Urothelium cell line (cell line): ENCODE measurements at places on chromosomes 13 and 19.

- DNase-seq, result no peak
Observed at GRCh38 chr13:74299721-74300120, 165.5 kb upstream of the KLF12 start.

- no peak for DNase-seq
Observed at GRCh38 chr13:66506979-66507378, 723.2 kb downstream of the PCDH9 start.

DNA sequence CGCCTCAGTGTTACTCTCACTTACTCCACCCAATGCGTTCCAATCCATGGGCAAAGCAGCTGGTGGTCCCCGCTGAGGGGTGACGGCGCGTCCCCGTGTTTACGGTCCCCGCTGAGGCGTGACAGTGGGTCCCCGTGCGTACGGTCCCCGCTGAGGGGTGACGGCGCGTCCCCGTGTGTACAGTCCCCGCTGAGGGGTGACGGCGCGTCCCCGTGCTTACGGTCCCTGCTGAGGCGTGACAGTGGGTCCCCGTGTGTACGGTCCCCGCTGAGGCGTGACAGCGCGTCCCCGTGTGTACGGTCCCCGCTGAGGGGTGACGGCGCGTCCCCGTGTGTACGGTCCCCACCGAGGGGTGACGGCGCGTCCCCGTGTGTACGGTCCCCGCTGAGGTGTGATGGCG, 19.5 kb downstream of the CFAP97D2 start:
- DNase-seq, result no peak

- no peak for DNase-seq
Observed at GRCh38 chr13:36211567-36211966, 2.8 kb downstream of the SOHLH2 start.

- DNase-seq, result no peak
Observed at GRCh38 chr19:11450570-11451326, 15.3 kb downstream of the PRKCSH start.

- DNase-seq, result no peak
Observed at GRCh38 chr19:54458648-54459281, 4.8 kb downstream of the LENG9 start.

- no peak for DNase-seq
Observed at GRCh38 chr19:55446060-55446459, 3.0 kb upstream of the SHISA7 start.

DNA sequence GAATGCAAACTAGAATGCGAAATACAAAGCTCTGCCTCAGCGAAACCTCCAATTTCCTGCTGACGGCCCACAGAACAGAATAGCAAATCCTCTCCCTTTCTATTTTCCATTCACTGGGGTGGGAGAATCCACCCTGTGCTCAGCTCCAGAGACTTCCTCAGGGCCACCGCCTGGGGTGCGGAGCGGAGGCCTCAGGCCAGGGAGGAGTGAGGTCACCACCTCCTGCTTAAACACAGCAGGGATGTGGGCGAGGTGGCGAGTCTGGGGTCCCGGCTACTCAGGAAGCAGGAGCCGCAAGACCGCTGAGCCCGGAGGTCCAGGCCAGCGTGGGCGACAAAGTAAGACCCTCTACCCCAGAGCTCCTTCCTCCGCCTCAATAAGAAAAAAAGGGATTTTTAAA, 666 bp upstream of the ZNF320 start:
- no peak for DNase-seq

GRCh38 chr13:78227709-78228108, 309.1 kb upstream of the EDNRB start:
- DNase-seq, result no peak

DNA sequence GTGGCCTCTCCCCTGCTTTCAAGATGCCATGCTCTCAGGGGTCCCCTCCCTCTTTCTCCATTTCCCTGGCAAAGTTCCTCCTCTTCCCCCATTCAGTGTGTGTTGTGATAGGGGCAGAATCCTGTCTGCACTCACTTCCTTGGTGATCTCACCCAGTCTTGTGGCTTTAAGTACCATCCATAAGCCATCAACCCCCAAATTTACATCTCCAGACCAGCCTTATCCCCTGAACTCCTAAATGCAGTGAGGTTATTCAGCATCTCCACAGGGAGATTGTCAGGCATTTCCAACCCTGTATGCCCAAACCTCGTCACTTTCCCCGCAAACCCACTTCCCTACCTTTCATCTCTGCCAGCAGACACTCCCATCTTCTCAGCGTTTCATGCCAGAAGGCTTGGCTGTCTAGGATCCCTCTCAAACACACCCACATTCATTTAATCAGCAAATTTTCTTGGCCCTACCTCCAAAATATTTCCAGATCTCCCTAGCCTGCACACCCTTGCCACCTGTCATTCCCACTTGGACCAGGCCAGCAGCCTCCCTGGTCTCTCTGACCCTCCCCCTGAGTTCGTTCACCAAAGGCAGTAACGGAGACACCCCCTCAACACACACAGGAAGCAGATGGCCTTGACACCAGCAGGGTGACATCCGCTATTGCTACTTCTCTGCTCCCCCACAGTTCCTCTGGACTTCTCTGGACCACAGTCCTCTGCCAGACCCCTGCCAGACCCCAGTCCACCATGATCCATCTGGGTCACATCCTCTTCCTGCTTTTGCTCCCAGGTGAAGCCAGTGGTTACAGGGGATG, at the start of gene HCST:
HCST (plus strand) TSS at position 676 of the 808 bp plus-strand sequence; CDS start at position 741, 65 bp downstream.
- DNase-seq, result peak; percentile 41

DNA sequence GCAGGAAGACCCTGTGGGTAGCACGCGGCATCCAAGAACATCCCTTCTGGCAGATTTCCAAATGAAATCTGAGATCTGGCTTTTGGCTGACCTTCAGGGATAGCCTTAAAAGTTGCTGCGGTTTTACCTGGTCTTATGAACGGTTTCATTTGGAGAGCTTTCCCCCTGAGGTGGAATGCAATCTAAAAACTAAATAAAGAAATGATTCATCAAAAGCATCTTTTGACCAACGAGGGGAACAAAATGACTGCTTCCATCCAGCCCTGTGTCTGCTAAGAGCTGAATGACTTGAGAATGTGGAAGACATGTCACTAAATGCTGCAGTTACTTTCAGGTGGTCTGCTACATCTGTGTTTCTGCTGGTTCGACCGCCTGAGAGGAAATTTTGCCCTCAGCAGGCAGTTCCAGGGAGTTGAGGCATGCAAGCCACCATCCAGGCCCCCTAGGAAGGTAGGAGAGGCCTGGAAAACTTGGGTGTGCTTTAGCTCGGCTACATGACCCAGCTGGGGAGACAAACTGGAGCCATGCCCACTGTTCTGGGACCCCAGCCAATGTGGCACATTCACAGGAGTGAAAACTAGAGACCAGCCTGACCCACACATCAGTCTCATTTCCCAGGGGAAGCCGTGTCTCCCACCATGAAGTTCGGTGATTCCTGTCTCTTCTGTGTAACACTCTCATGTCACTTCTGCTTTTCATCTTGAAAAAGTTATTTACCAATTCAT, 175.1 kb upstream of the KL start:
- DNase-seq, result peak; percentile 9

- DNase-seq, result no peak
Observed at GRCh38 chr19:19657397-19657783, 6.1 kb downstream of the ATP13A1 start.

- no peak for DNase-seq
Observed at GRCh38 chr19:29275266-29275665, 62.3 kb upstream of the UQCRFS1 start.

- no peak for DNase-seq
Observed at GRCh38 chr13:21022056-21022979, 39.1 kb downstream of the LATS2 start.

DNA sequence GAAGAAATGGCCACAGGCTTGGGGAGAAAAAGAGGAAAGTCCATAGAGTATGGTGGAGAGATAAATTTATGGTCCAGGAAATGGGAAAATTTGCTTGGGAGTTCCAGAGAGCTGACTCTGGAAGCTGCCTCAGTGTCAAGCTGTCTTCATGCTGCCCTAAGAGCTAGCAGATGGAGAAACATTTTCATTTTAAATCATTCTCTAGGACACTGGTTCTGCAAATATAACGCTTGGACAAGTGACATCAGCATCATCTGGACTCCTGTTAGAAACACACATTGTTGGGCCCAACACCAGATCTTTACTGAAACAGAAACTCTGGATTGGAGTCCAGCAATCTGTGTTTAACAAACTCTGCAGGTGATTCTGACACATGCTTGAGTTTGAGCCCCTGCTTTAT, 592.0 kb upstream of the KLF12 start:
- DNase-seq, result no peak

GRCh38 chr13:109412283-109412901, 374.0 kb downstream of the IRS2 start:
- peak; percentile 68 for DNase-seq

- no peak for DNase-seq
Observed at GRCh38 chr19:46374536-46375475, 27.9 kb downstream of the PPP5C start.

DNA sequence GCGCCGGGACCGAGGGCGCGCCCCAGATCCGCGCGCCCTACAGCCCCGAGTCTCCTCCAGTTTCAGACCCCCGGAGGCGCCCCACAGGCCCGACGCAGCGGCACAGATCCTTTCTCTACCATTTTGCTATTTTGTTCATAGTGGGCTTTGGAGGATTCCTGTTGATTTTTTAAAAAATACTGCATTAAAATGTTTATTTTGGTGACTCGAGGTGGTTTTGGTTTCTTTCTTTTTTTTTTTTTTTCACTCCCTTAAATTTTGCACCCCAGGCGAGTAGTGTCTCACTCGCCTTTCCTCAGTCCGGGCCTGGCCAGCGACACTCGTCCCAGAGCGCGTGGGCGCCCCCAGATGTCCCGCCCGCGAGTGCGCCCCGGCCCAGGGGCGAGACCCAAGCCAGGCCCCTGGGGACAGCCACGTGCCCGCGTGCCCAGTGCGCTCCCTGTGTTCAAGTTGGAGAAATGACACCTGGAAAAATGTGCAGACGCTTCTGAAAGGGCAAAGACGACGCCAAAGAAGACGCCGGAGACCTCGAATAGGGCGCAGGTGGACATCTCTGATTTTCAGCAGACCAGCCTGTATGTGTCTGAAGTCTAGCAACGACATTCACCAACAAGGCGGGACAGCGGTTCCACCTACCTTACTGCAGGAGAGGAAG, 471 bp upstream of the INSR start:
- peak; percentile 63 for DNase-seq

DNA sequence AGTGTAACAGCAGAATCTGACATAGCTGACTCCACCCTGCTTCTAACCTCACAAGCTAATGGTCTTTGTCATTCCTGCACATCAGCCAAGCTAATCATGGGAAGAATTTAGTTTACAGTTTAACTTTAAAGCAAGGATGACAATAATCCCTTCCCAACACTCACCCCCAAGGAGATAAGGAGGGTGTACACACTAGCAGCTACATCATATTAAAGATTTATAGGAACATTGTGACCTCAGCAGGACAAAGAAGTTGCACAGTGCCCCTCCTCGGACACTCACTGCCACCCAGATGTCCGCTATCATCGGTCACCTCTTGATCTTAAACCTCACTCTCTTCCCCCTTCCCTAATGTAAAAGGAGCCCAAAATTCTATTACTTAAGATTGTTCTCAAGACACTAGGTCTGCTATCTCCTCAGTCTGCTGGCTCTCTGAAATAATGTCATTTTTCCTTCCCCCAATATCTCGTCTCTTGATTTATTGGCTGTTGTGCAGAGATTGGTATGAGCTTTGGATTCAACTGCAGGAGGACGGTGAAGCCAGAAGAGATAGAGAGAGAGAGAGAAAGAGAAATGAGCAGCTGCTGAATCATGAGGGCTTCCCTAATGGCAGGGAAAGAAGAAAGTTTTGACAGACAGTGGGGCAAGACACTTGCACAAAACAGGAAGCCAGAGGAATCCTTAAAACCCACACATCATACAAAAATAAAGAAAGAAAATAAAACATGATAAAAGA, 17.5 kb upstream of the FFAR2 start:
- DNase-seq, result no peak

- DNase-seq, result peak; percentile 83
Observed at GRCh38 chr19:47790398-47790814, 11.9 kb downstream of the SELENOW start.

GRCh38 chr13:94414708-94415107, 64.8 kb downstream of the DCT start:
- DNase-seq, result no peak

GRCh38 chr19:55443824-55444480, 852 bp upstream of the SHISA7 start:
- DNase-seq, result no peak

- no peak for DNase-seq
Observed at GRCh38 chr19:18629166-18630088, 7.4 kb upstream of the KLHL26 start.

GRCh38 chr19:55591555-55591954, 7.8 kb downstream of the FIZ1 start:
- no peak for DNase-seq

DNA sequence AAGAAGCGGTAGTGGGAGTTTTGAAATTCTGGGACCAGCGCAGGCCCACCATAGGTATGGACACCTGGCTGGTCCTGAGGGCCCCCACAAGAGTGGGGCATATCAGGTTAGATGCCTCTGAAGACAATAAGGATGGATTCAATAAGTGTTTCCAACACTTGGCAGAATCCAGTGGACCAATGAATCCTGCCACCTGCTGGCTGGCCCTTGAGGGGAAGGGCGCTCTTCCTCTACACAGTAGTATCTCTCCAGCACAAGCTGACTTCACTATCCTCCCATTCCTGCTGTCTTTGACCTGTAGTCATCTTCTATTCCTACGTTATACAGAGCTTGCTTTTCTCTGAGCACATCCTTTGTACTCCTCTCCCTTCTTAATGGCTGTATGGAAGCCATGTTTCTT, 199.7 kb upstream of the TSHZ3 start:
- DNase-seq, result no peak

DNA sequence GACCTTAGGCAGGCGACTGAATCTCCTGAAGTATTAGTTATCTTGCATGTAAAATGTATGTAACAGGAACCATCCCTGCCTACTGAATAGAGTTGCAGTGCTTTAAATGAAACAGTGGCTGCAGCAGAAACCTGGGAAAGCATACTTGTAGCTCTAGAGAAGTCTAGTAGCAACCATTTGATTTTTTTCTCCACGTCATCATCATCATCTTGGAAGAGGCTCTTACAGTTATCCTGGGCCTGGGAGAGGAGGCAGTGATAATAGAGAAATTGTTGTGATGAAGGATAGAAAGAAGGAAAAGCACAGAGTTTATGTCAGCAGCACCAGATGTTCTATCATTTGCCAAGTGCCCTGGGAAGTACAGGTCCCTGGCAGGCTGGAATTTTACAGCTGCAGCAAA, 377.6 kb downstream of the ITGBL1 start:
- DNase-seq, result no peak

- DNase-seq, result no peak
Observed at GRCh38 chr13:24083141-24083540, 77.4 kb upstream of the SPATA13 start.

- no peak for DNase-seq
Observed at GRCh38 chr13:39433651-39434050, 169.3 kb downstream of the LHFPL6 start.

DNA sequence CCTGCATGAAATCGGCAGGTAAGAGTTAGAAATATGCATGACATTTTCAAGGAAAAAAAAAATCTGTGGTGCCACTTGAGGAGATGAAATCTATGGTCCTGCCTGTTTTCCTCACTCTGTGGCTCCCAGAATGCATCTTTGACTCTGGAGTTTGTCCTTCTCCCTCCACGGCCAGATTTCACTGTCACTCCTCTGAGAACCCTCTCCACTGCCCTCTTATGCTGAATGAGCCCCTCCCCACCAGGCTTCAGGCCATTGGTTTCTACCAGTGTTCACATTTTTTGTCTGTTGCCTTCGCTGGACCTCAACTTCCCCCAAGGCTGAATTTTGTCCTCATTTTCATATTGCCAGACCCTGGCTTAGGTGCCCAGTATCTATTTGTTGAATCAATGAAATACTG, 235.0 kb downstream of the ZIC5 start:
- no peak for DNase-seq

- DNase-seq, result no peak
Observed at GRCh38 chr19:45976178-45976577, 2.5 kb upstream of the NOVA2 start.

GRCh38 chr19:44587963-44588770, 25.2 kb upstream of the IGSF23 start:
- DNase-seq, result peak; percentile 67
